Islet precursor cell (in vitro differentiated cells): ENCODE measurements at places on chromosomes 2 and 18.

DNA sequence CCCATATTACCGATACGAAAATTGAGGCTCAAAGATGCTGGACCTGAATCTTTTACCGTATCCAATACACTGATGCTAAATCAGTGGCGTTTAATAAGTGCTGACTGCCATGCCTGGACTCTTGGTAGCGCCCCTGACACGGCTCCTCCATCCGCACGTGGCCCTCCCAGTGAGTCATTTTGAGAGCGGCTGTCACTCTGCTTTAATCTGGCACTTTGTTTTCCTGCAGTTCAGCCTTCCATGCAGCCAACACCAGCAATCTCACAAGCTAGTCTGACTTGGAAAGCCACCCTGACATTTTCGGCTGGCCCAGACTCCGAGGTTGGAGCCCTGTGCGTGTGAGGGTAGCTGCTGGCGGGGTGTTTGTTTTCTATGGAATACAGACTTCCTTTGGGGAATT, 155.1 kb upstream of the LMAN1 start:
- peak; percentile 84 for DNase-seq

GRCh38 chr2:31505111-31505510, 75.6 kb downstream of the SRD5A2 start:
- DNase-seq = no peak

DNA sequence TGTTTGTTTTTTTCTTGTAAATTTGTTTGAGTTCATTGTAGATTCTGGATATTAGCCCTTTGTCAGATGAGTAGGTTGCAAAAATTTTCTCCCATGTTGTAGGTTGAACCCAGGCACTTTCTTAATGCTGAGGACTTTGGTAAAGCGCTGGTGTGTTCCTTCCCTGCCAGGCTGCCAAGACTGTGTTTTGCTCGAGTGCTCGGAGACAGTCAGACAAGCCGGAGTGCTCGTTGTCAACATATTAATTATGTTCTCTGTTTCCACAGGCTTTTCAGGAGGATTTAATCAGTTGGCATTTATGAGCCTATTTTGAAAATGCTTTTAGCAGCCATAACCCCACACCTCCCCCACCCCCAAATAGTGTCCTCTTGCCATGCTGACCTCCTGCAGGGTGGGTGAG, 6.4 kb downstream of the MTCL1 start:
- no peak for DNase-seq

GRCh38 chr18:51266773-51267172, 69.3 kb upstream of the MEX3C start:
- DNase-seq = no peak

GRCh38 chr2:54584598-54584997, 128.5 kb downstream of the SPTBN1 start:
- DNase-seq = peak; percentile 21

- peak; percentile 95 for DNase-seq
Observed at GRCh38 chr2:218979846-218980734, 4.9 kb downstream of the FEV start.

DNA sequence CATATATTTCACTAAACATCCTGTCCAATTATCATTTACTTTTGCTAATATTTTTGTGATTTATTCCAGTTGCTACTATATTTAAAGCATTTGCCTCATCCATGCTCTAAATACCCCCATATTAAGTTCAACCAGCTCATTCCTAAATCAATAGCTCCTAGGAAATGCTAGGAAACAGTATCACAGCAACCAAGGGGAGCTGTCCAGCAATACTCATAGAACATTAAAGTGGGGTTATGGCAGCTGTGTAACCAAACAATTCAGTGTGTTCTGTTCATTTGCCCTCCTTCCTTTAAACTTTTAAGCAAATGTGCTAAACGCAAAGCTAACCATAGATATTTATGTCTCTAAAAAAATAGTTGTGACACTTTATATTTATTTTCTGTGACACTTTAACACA, 41.1 kb downstream of the ACVR1C start:
- DNase-seq = no peak

- DNase-seq = peak; percentile 48
Observed at GRCh38 chr2:241033994-241034393, 35.6 kb downstream of the SNED1 start.

GRCh38 chr2:156087875-156088274, 244.6 kb downstream of the NR4A2 start:
- no peak for DNase-seq

DNA sequence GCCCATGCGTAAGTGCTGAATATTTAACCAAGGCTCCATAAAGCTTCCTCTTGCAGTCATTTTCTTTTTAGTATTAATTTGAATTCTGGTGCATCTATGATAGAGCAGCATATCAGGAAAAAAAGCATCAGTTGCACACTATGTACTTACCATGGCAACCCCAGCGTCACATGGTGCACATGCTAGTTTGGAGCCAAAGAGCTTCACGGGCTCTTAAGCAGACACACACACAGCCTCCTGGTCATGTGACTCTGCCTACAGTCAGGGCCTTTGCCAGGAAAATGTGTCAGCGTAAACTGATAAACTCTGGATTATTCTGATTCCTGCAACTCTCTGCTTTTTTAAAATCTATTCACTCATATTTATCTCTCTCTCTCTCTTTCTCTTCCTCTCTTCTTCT, 30.2 kb downstream of the NYAP2 start:
- no peak for DNase-seq

- no peak for DNase-seq
Observed at GRCh38 chr2:32806857-32807256, 139.9 kb upstream of the LTBP1 start.

DNA sequence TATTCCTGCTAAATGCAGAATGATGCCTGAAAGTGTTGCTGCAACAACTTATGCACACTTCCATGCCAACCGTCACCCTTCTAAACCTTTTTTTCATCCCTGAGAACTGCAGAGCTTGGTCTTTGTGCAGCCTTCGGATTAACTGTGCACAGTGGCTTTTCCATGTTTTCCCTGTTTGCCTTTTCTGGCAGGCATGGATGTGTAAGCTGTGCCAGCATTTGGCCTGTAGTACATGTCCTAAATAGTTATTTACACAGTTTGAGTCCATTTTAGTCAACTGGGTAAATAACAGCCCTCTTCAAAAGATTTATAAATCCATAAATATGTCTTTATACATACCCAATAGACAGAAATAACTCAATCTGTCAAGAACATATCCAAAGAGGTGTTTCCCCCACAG, 31.5 kb downstream of the MEIS1 start:
- DNase-seq = no peak

GRCh38 chr2:175010848-175011254, 5.7 kb upstream of the CHN1 start:
- DNase-seq = no peak

DNA sequence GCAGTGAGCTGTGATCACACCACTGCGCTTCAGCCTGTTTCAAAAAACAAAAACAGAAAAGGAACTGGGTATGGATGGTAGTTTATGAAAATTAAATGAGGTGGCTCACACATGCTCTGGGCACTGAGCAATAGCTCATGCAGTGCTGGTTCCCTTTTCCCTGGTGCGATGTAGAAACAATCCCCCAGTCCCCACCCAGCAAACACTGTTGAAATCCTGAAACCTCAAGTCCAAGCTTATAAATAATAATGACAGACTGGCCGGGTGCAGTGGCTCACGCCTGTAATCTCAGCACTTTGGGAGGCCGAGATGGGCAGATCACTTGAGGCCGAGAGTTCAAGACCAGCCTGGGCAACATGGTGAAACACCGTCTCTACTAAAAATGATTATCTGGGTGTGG, 55.4 kb upstream of the SMAD2 start:
- DNase-seq = no peak

GRCh38 chr2:9800975-9801726, 42.1 kb upstream of the TAF1B start:
- peak; percentile 82 for DNase-seq

- no peak for DNase-seq
Observed at GRCh38 chr2:101200676-101201075, 49.5 kb upstream of the TBC1D8 start.

- peak; percentile 57 for DNase-seq
Observed at GRCh38 chr2:128593879-128594650, 275.4 kb upstream of the HS6ST1 start.

GRCh38 chr18:44637210-44638033, 43.3 kb upstream of the SETBP1 start:
- DNase-seq = peak; percentile 69

DNA sequence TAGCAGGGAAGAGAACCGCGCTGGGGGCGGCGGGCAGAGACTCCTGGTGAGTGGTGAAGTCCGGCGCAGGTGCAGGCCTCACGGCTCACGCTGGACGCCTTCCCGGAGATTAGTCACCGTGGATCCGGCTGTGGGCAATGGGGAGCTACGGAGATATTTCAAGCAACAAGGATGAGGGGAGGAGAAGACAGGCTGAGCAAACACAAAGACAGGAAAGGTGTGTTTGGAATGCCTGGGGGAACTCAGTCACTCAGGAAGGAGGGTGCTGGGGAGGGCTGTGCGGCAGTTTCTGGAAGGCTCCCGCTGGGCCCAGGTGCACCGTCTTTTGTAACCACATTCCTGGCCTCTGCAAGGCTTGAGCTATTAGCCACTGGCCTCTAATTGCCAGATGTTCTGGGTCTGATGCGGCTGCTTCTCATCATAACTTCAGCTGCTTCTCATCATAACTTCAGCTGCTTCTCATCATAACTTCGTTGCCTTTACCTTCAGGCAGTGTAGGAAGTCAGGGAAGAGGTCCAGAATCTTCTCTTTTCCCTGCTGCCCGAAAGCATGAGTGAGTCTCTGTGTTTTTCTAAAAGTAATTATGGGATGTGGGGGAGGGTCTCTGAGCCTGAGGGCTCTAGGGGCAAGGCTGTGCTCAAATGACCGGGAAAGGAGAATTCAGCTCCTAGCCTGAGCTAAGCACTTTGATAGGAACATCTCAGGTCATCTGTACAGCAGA, 118.9 kb downstream of the PXDN start:
- peak; percentile 97 for DNase-seq

DNA sequence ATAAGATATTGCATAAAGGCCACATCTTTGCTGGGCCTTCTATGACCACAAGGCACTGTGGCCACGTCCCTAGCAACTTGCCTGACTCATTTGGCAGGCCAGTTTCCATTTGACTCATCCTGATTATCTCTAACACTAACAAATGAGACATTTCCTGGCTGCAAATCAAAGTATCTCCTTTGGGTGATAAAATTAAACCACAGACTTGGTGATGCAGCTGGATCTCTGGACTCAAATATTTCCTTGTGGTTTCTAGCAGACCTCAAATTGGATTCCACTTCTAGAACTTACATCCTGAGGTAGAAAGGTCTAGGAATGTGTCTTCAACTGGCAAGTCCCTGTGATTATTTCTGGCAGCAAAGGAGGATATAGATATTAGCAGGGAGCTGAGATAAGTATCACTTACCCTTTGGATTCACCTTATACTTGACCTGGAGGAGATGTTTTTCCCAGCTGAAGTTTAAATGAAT, 167.9 kb upstream of the NXPH2 start:
- DNase-seq = peak; percentile 82

GRCh38 chr2:55231546-55232083, 478 bp downstream of the CLHC1 start:
- DNase-seq = no peak

- DNase-seq = no peak
Observed at GRCh38 chr2:174280596-174280995, 32.3 kb upstream of the OLA1 start.

GRCh38 chr2:128315829-128316776, 2.6 kb downstream of the HS6ST1 start:
- DNase-seq = peak; percentile 58

GRCh38 chr18:2985628-2986027, 27.3 kb downstream of the LPIN2 start:
- DNase-seq = no peak

GRCh38 chr2:212842544-212843185, 304.1 kb upstream of the ERBB4 start:
- DNase-seq = no peak

DNA sequence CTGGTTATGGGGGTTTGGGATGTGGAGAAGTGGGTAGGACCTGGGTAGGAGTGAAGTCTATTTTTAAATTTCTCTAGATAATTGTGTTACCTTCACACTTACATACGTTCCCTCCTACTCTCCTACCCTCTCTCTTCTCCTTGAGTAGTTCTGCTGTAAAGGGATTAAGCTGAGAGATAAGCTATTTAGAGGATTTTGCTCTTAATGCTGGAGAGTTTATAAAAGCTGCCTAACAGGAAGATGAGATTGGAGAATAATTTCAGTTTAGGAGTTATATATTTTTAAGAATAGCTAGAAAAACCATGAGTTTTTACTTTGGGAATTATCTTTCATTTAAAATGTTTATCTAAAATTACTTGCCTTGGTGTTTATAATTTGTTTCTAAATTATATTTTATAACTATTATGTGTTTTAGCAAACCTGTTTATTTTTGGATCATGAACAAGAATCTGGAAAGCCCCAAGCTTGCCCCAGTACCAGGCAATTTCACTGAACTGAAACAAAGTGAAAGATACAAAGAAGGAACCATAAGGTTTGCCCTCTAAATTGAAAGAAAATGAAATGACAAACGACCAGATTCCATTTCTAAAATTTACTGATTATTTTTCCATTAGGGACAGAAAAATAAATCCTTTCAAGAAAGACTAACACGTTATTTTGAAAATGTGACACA, 101.5 kb downstream of the ZNF532 start:
- DNase-seq = no peak

- no peak for DNase-seq
Observed at GRCh38 chr18:71011389-71011788, 722.5 kb downstream of the SOCS6 start.

- no peak for DNase-seq
Observed at GRCh38 chr2:148653437-148653836, 8.9 kb downstream of the EPC2 start.

GRCh38 chr2:226330206-226330605, 469.4 kb downstream of the IRS1 start:
- no peak for DNase-seq

DNA sequence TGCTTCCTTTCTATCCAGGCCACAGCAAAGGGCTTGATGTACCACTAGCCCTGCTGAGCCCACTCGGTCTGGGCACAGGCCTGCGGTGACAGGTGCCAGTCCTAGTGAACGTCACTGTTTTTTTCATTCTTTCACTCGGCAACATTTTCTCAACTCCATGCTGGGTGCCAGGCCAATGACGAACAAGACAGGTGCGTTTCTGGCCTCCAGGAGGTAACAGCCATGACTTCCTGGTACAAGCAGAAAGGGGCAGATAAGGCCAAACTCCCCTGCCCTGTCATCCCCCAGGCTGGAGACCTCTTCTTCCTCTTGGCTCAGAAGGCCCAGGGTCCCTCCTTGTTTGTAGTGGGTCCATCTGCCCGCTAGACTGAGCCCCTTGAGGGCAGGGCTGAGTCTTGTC, 55.7 kb upstream of the OTOF start:
- DNase-seq = peak; percentile 41

DNA sequence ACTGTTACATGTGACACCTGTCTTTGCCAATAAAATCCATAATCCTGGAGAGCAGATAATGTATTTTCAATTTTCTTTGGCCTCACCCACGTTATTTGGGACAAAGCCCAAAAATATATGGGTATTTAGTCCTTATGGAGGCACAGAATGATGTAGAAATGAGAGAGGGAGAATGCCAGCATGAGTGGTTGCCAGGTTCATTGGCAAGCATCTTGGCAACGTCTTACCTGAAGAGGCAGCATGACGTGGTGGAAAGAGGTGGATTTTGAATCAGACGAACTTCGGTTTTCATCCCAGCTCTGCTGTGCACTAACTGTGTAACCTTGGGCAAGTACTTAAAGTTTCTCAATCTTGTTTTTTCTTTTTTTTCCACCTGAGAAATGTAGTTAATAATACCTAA, 969.6 kb upstream of the PIK3C3 start:
- no peak for DNase-seq
